ENCODE measurements at places on chromosomes 2 and 18.

DNA sequence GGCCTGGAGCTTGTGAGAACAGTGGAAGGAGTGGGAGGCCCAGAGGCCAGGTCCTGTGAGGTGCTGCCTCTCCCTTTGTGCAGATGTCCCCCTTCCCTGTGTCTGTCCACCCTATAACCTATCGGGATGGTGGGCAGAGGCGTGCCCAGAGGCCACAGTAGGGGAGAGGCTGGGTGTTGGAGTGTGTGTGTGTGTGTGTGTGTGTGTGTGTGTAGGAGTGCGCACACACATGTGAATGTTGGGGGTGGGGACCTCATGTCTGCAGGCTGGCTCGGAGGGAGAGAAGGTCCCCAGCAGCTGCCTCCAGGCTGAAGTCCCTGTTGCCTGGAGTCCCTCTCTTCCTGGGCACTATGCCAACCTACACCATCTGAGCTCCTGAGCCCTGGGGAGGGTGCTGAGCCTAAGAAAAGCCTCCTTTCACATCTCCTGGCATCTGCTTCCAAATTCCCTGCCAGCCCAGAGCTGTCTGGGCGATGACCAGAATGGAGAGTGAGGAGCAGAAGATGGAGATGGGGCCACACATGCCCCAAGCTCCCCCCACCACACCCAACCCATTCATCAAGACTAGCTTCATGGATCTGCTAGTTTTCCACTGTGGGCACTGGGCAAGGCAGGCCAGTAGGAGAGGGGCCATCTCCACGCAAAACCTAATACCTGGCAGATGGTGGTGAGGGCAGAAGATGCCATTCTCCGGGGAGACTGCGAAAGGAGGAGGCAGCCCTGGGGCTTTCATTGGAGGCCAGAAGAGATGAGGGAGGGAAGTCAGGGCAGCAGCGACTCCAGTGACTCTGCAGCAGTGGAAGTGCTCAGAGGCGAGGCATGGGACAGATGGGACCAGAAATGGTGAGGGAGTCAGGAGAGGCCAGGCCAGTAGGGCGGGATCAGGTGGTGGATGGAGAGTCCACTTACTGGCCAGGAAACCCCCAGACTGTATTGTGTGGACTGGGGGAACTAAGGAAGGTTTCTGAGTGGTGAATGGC, 20.3 kb downstream of the KCNK3 start:
- DNase-seq: peak; percentile 25

GRCh38 chr2:71464389-71464788, 11.0 kb downstream of the DYSF start:
- DNase-seq: no peak

DNA sequence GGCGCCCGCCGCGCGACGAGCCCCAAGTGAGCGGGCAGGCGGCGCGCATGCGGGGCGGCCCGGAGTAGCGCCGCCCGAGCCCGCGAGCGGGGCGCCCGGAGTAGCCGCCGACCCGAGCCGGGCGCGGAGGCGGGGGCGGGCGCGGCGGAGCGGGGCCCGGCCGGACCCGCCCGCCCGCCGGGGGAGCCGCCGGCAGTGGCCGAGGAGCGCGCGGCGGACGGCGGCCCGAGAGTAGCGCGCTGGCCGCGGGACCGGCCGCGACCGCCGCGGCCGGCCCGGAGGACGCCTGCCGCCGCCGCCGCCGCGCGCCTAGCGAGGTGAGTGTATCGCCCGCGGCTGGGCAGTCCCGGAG, at the start of gene GALNT1:
TSS of gene GALNT1 (plus strand) at position 195 of the 352 bp plus-strand sequence. CDS start 72,923 bp downstream, outside the sequence.
- DNase-seq: no peak

DNA sequence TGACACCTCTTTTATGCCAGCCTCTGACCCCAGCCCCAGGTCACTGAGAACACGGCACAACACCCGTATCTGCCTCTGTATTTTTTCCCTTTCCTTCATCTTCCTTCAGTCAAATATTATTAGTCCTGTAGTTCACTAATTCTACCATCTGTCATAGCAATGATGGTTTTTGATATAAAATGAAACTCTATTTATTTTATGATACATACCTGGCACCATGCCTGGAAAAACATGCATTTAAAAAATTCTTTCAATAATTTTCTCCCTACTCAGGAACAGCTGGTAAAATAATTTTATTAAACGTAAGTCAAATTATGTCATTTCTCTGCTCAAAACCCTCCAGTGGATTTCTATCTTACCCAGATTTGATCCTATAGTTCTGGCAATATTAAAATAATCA, 224.7 kb downstream of the CDH7 start:
- no peak for DNase-seq

- no peak for DNase-seq
These were observed 44.9 kb downstream of the PTPN2 start for GRCh38 chr18:12839057-12839525.
